ENCODE measurements at places on chromosomes 1 and 21. TPM values are rescaled to one million over a fixed set of nuclear protein-coding genes. Genes with fewer than 3 reads are reported as not detected.

CYP4A22 gene
- total RNA-seq: not detected

GRCh38 chr1:110617589-110617988, 11.4 kb upstream of the KCNA2 start:
- H3K27me3 ChIP-seq: peaks cover 77% of the 10 kb centered on the region
- no peak overlapping the region for H3K27ac ChIP-seq
- peaks cover 25% of the 10 kb centered on the region for H3K4me1 ChIP-seq
- peaks cover 10% of the 10 kb centered on the region for H3K36me3 ChIP-seq
- DNase-seq: no peak
- no peak overlapping the region for H3K4me3 ChIP-seq

DNA sequence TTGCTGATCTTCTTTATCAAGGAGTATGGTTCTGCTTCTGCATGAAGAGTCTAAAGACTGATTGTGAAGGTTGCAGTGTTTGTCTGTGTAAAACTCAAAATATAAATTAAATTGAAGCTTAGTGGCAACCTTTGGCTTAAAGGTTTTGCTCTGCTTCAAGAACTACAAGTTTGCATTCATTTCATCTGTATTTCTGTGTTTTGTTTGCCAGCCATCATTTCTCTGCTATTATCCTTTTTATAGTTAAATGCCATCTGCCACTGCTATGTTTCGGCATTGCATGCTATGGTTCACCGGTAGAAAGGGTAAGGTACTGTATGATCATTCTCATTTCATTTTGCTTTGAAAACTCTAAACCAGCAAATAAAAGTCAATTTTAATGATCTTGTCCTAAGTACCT, 52.9 kb downstream of the OSBPL9 start:
- DNase-seq: no peak
- H3K4me3 ChIP-seq: no peak overlapping the region
- no peaks in the 10 kb centered on the region for H3K27me3 ChIP-seq
- H3K27ac ChIP-seq: no peak overlapping the region

GRCh38 chr1:173467426-173467825, 9.7 kb upstream of the PRDX6 start:
- no peaks in the 10 kb centered on the region for H3K4me1 ChIP-seq
- DNase-seq: no peak
- H3K27me3 ChIP-seq: no peaks in the 10 kb centered on the region
- H3K4me3 ChIP-seq: no peak overlapping the region

DNA sequence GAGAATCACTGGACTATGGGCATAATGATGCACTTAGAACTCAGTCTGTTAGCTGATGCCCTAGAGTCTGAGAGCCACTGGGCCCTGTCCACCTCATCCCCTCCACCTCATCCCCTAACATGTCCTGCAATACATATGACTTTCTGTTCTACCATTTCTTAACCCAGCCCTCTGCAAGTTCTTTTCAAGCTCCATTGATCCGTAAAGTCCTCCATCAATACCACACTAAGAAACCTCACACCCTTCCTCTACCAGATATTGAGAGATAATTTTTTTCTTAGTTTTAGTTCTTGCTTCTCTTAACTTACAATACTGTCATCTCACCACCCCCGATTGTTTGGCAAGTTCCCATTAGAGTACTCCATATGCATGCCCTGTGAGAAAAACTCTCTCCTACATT, 22.1 kb downstream of the FCRL4 start:
- H3K4me3 ChIP-seq: no peak overlapping the region
- H3K36me3 ChIP-seq: no peaks in the 10 kb centered on the region
- no peaks in the 10 kb centered on the region for H3K27me3 ChIP-seq

DNA sequence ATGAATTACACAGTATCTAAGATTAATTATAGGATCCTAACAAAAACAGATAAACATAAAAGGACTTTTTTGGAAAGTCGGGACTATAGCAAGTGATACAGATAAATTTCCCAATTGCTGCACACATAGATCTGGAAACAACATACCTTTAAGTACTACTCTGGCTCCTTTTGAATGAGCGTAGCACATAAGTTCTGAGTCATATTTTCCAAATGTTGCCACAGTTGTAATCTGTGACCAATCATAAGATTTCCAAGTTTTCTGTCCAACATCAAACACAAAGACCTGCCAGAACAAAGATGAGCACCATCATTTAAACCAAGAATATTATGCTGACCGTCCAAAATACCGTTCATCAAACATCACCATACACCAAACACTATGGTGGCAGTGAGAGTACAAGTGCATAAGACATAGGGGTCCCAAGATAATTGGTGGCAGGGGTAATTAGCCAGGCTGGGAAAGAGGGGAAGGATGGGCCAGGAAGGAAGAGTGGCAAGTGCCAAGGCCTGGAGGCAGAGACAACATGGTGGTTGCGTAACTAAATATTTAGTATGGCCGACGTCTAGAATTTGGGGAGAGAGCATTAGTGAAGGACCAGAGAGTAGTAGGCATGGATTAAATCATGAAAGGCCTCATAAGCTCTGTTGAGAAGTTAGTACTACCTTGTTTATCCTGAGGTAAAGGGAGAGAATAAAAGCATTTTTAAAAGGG, 3.6 kb downstream of the CTBS start:
- peaks cover 27% of the 10 kb centered on the region for H3K4me1 ChIP-seq
- no peak overlapping the region for H3K27ac ChIP-seq
- H3K4me3 ChIP-seq: no peak overlapping the region
- no peak for DNase-seq
- no peaks in the 10 kb centered on the region for H3K27me3 ChIP-seq
- peaks cover 22% of the 10 kb centered on the region for H3K36me3 ChIP-seq

GRCh38 chr1:81703756-81704463, 96.8 kb upstream of the ADGRL2 start:
- peak overlapping the region; percentile 83 for H3K27ac ChIP-seq
- H3K36me3 ChIP-seq: no peaks in the 10 kb centered on the region
- DNase-seq: no peak
- no peaks in the 10 kb centered on the region for H3K27me3 ChIP-seq

- peak overlapping the region; percentile 55 for H3K27ac ChIP-seq
- peak; percentile 97 for DNase-seq
- peaks cover 20% of the 10 kb centered on the region for H3K4me1 ChIP-seq
- peaks cover 47% of the 10 kb centered on the region for H3K36me3 ChIP-seq
- H3K4me3 ChIP-seq: peak overlapping the region; percentile 70
These were observed 797 bp upstream of the USP1 start for GRCh38 chr1:62436039-62436465.

OVAAL gene
- total RNA-seq: not detected

DNA sequence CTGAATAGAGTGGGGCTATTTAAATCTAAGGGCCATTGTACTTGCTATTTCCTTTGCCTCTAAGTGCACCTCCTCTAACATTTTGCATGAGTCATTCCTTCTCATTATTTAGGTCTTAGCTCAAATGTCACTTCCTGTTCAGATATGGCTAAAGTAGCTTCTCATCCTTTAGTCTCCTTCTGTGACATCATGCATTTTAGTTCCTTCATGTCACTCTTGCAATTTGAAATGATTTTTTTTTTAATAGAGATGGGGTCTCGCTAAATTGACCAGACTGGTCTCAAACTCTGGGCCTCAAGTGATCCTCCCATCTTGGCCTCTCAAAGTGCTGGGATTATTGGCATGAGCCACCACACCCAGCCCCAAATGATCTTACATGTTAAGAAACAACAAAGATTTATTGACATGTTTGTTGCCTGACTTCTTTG, 6.6 kb downstream of the TBX19 start:
- peaks cover 43% of the 10 kb centered on the region for H3K4me1 ChIP-seq
- no peaks in the 10 kb centered on the region for H3K36me3 ChIP-seq
- peak overlapping the region; percentile 17 for H3K27ac ChIP-seq
- DNase-seq: no peak
- H3K27me3 ChIP-seq: no peaks in the 10 kb centered on the region

DNA sequence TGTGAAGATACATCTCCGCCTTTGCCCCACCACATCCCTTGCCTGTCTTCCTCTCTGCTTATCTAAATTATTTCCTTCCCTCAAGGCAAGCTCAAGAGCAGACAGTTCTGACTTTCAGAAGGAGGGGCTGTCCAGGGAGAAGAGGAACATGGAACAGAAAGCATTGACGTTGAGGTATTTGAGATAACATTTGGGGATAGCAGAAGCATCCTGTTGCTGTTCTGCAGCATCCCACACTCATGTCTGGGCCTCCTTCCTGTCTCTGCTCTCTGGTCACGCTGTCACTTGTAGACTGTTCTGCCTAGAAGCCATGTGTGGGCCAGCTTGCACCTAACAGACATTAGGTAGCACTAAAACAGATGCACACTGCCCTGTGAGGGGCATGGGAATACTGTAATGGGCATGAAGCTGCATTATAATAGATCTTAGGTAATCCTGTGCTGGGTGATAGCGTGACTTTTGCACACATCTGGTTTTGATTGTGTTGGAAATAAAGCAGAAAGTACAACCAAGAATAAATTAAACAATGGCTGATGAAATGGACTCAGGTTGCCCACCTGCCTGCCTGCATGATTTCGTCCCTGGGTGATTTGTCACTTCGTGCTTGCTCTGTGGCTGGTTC, 660 bp upstream of the RD3 start:
- DNase-seq: no peak
- H3K27me3 ChIP-seq: peaks cover 45% of the 10 kb centered on the region
- no peaks in the 10 kb centered on the region for H3K36me3 ChIP-seq
- H3K4me1 ChIP-seq: no peaks in the 10 kb centered on the region

Data from Calu3 (cell line).